ENCODE measurements at places on chromosomes 3 and 15.

GRCh38 chr15:65219137-65219536, 7.9 kb upstream of the CILP start:
- DNase-seq: no peak

GRCh38 chr3:4739289-4740236, 239.7 kb upstream of the BHLHE40 start:
- DNase-seq: no peak

DNA sequence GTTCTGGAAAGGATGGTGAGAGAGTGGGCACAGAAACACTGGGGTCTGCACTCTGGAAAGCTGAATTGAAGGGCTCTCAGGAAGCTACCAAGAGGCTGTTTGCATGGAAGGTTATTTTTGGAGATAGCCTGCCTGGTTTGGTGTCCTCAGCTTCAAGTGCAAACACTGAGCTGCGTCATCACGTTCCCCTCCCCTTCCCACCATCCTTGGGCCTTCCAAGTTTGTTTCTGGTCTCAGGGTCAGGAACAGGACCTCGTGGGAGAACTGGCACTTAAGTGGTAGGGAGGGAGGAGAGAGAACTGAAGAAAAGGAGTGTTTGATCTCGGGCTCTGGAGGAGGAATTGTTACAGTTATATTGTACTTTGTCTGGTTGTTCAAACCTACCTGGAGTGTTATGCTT, 10.6 kb downstream of the ST6GAL1 start:
- no peak for DNase-seq

GRCh38 chr3:170154084-170154483, 27.4 kb downstream of the PHC3 start:
- DNase-seq: peak; percentile 48

DNA sequence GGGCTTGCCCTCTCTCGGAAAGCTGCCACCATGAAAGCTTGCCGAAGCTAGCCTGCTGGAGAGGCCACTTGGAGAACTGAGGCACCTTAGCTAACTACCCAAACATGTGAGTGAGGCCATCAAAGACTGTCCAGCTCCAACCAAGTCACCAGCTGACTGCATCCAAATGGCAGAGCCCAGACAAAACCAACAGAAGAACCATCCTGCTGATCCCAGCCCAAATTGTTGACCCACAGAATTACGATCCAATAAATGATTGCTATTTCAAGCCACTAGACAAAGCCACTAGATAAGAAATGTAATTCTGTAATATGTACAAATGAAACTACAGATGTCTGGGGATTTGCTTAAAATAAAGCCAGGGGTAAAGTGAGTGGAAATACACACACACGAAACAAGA, 109.8 kb upstream of the TRPM1 start:
- no peak for DNase-seq

GRCh38 chr15:94105760-94106159, 125.6 kb upstream of the MCTP2 start:
- DNase-seq: no peak

DNA sequence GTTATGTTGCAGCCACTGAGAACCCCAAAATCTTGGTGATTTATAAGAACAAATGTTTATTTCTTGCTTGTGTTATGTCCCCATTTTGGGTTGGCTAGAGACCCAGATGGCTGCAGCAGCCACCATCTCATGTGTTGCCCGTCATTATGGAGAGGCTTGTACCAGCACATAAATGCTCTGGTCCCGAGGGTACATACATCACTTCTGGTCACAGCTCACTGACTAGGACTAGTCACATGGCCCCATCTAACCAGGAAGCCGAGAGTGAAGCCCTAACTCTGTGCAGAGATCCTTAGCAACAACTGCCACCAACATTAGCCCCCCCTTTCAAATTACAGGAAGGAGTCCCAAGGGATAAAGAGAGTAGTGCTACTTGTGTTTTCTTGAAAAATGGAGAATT, 25.5 kb upstream of the HACD2 start:
- DNase-seq: no peak

DNA sequence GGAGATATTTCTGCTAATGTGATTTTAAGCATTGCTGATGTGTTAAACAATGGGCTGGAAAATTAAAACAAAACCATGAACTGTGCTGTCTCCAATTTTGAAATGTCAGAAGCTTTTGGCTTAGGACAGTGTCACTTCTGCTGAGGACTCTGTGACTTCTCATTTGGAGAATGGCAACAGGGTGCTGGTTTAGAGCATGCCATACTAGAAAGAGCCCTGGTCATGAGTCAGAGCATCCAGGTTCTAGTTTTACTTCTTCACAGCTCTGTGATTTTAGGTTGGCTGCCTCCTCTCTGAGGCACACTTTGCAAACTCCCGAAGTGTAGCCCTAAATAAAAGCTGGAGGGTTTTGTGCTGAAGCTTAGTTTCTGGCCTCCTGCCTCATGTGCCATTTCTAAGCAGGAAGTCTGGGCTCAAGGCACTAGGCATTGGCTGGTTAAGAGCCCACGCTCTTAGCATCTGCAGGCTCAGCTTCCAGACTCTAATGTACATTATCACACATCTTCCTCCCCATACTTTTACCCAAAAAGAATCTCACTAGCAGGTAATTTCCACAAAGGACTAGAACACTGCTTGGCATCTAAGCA, 193.8 kb downstream of the CNTN3 start:
- peak; percentile 22 for DNase-seq

DNA sequence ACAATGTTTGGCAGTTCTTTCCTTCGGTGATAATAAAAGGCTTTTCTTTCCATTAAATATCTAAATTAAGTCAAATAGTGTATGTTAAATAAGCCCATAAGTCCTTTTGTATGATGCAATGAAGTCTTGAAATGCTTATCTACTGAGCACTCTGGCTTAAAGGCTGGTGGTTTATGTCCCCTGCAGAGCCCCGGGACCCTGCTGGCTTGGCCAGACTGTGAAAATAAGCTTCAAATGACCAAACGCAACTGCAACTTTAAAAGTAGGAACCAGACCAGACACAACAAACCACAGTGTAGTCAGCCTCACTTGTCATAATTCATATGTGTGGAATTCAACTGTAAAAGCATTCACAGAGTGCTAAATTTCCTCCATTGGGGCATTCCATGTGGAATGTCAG, 72.5 kb downstream of the FOXP1 start:
- peak; percentile 100 for DNase-seq

DNA sequence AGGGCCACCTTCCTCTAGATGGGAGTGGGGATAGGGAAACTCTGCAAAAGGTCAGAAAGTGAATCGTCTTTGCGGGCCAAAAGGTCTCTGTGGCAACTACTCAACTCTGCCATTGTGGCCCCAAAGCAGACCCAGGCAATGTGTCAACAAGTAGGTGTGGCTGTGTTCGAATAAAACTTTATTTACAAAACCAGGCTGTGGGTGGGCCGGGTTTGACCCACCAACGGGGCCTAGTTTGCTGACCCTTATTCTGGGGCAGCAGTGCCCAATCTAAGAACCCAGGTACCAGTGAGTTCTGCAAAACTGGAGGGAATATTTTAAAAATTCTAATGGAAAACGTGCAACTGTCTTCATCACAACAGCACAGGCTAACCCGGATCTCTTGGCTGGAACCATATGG, 40.9 kb downstream of the RORA start:
- DNase-seq: no peak

DNA sequence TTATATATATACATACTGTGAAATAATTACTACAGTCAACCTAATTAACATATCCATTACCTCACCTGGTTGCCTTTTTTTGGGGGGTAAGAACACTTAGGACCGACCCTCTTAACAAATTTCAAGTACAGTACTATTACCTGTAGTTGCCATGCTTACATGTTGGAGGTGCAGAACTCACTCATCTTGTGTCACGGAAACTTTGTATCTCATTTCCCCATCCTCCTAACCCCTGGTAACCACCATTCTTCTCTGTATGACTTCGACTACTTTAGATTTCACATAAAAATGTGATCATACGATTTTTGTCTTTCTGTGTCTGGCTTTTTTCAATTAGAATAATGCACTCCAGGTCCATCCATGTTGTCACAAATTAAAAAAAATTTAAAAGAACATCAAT, 55.5 kb upstream of the MELTF start:
- no peak for DNase-seq

DNA sequence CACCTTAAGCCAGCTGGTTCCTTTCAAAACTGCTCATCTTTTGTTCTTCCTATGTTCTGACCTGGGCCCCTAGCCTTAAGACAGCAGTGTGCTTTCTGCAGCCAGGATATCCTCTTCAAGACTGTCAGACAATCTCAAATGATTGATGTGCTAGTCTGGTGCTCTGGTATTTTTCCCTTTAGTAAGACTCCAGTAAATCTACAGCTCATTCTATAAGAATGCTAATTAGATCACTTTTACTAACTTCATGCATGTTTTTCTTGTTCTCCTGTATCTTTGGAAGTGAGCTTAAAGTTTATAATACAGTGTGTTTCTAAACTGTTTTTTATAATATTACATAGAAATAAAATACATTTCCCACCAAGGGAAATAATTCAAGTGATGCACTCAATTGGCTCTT, 220.9 kb upstream of the NANOGP8 start:
- DNase-seq: peak; percentile 86

DNA sequence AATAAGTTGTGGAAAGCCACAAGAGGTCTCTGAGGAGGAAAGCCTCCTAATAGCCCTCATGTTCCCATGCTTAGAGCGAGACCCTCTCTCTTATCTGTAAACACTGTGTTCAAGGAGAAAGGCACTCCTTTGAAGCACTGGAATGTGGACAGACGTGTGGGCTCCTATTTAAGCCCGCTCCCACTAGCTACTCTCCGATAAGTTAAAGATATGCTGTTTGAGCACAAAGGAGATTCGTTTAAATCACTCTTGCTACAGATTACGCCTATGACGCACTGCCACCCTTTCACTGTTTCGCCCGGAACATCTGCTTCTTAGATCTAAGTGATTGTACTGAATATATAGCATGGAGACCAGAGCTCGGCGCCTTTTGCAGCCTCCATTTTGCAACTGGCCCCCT, 57.8 kb upstream of the FAM3D start:
- DNase-seq: no peak

- DNase-seq: peak; percentile 7
Observed at GRCh38 chr3:156038869-156039268, 81.5 kb upstream of the KCNAB1 start.

DNA sequence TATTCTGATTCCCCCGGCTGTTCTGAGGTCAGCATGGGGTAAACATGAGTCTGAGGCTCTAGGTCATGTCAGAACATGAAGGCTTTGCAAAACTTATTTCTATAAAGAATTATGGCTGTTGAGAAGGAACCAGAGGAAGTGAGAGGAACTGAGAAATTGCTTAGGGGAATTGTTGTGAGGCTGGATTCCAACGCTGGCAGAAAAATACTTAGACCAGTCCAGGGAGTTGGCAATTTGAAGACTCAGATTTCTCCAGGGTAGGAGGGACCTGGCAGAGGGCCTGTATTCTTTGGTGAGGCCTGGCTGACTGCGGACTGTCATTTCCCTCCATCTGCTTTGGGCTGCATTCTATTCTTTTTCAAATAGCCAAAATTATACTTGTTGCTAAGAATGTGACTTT, 155.5 kb downstream of the PLD1 start:
- peak; percentile 65 for DNase-seq

DNA sequence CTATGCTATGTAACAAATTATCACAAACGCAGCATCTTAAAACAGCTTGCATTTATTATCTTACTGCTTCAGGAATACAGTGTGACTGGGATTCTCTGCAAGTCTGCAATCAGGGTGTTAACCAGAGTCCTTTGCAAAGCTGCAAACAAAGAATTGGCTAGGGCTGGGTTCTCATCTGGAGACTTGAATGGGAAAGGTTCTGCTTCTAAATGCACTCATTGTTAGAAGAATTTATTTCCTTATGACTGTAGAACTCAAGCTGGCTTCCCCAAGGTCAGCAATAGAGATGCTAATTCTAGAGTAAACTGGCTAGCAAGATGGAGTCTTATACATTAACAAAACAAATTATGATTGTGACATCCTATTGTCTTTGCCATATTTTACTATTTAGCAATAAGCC, 673.7 kb downstream of the DIPK2A start:
- DNase-seq: no peak

- DNase-seq: no peak
Observed at GRCh38 chr15:57403566-57404325, 27.4 kb downstream of the CGNL1 start.

DNA sequence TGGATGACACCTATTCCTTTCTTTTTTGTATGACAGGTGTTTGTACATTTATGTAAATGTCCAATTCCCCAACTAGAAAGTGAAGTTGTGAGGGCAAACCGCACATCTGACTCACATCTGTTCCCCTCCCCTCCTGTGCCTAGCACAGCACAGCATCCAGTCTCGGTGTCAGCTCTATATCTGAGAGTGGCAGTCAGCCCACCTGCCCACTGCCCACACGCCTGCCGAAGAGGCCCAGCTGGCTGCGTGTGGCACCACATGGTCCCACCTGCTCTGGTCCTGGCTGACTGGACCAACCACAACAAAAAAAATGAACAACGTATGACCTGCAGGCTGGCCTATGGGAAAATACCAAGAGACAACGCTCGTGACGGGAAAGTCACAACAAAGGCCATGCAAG, 62.8 kb downstream of the XXYLT1 start:
- no peak for DNase-seq

DNA sequence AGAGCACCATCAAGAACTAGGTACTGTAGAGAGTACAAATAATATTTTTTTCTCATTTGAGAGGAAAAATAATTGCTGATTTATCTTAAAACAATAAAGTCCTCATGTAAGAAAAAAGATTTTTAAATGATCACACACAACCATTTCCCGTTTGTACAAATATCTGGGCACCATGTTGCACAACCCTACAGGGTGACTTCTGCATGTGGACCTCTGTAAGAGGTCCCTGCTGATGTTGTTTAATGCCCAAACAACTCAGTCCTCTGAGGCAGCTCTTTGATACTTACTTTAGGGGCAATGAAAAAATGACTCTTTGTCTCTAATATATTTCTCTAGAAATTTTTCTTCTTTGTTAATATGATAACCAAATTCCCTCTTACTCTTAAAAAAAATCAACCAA, 168.1 kb upstream of the SATB1 start:
- DNase-seq: no peak

DNA sequence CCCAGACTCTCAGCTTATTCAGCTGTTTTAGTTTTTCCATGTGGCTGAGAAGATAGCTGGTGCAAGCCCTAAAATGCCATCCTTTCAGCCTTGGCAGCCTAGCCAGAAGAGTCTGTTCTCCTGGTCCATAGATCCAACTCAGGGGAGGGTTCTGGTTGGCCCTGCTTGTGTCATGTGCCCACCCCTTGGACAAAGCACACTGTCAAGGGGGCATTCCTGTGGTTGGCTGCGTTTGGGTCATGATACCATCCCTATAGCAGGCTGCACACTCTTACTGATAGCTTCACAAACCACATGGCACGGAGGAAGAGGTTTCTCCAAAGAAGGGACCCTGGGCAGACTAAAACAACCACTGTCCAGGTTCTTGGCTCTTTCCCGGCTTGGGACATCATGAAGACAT, 8.4 kb upstream of the FSTL1 start:
- peak; percentile 37 for DNase-seq
